ENCODE measurements at places on chromosomes 5 and 9.

- no peak for DNase-seq
Measured at GRCh38 chr5:66958201-66958979, 238.2 kb downstream of the CD180 start.

- DNase-seq, result no peak
Measured at GRCh38 chr9:3793971-3794383, 268.2 kb upstream of the RFX3 start.

DNA sequence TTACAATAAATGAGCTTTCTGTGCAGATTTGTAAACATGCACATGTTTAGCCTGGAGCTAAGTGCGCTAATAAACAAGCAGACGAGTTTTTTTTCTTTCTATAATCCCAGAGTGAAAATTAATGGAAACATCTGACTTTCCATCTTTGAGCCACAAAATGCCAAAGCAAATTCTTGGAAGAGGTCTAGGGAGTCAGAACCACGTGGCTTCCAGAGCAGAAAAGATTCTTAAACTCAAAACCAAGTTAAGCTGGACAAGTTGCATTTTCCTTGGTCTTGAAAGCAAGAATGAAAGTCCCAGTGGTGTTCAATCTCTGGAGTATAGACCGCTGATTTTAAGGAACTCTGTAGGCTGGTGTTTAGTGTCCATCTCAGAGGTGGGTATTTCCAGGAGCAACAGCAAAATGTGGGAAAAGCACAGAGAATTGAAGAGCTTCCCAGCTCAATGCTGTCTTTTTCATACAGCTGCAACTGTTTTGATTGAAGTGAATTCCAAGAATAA is 71.4 kb downstream of the MYO10 start:
- no peak for DNase-seq

DNA sequence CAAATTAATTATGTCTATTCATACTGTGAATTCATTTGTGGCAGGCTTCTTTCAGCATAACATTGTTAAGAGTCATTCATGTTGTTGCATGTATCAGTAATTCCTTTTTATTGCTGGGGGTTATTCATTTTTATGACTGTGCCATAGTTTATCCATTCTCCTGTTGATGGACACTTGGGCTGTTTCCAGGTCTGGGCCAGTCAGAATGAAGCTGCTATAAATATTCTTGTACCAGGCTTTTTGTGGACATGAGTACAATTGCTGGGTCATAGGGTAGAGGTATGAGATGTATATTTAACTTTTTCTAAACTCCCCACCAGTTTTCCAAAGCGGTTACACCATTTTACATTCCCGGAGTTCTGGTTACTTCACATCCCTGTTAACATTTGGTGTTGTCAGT is 13.6 kb downstream of the PRPF4 start:
- DNase-seq, result no peak

GRCh38 chr5:143229426-143229895 is 174.0 kb downstream of the NR3C1 start:
- no peak for DNase-seq

Data from WTC11 (cell line).